Peyer's patch (tissue), 4 donors: ENCODE measurements at places on chromosomes 3 and 15. TPM values are rescaled to one million over a fixed set of nuclear protein-coding genes. Genes with fewer than 3 reads are reported as not detected.

The CHRNB4 gene
- not detected for total RNA-seq

The CLRN1 gene
- total RNA-seq = not detected

The SLC2A2 gene
- total RNA-seq = 107 TPM

GRCh38 chr3:61300006-61300380, 48.7 kb upstream of the FHIT start:
- no peak for DNase-seq

DNA sequence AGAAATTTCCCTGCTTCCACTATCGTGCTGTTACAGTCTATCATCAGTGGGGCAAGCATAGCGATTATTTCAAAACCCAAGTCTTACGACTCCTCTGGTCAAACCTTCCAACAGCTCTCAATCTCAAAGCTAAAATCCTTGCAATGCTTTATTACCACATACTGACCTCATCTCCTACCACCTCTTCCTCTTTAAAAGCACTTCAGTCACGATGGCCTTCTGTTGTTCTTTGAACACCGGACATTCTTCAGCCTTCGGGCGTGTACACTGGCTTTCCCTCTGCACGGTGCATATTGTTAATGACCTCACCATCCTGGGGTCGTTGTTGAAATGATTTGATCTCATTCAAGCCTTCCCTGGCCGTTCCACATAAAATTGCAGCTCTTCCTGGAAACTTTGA, 31.1 kb downstream of the MAGEL2 start:
- no peak for DNase-seq

DNA sequence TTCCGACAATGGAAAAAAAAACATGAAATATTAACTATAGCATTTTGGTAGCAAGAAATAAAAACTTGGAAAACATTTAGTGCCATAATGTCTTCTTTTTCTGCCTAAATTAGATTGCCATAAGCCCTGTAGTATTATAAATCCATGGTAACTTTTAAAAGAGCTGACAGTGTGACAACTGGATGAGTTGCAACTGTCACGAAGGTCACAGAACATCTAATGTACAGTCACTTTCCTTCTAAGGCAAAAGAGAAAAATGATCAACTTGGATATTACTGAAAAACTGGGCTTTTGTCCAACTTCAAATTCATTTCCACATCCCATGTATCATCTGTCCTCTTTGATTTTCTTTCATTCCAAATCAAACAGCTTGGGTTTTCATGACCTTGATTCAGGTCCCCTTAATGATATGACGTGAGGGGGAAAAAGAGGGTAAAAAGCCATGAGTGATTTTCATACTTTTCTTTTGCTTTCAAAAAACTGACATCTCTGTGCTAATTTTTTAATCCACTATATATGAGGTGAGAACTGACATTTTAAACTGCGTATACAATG, 602 bp downstream of the CPB1 start:
- no peak for DNase-seq

- peak; percentile 95 for DNase-seq
These were observed at the start of gene ELL3 for GRCh38 chr15:43776718-43777266. Gene ELL3 (minus strand): TSS chr15:43776966. CDS start chr15:43776901, 65 bp downstream.

GRCh38 chr3:11283139-11283475, 10.9 kb downstream of the ATG7 start:
- DNase-seq = no peak

GRCh38 chr3:150898046-150898754, 7.0 kb downstream of the MINDY4B start:
- DNase-seq = no peak
